ENCODE measurements at places on chromosomes 2 and 18.

DNA sequence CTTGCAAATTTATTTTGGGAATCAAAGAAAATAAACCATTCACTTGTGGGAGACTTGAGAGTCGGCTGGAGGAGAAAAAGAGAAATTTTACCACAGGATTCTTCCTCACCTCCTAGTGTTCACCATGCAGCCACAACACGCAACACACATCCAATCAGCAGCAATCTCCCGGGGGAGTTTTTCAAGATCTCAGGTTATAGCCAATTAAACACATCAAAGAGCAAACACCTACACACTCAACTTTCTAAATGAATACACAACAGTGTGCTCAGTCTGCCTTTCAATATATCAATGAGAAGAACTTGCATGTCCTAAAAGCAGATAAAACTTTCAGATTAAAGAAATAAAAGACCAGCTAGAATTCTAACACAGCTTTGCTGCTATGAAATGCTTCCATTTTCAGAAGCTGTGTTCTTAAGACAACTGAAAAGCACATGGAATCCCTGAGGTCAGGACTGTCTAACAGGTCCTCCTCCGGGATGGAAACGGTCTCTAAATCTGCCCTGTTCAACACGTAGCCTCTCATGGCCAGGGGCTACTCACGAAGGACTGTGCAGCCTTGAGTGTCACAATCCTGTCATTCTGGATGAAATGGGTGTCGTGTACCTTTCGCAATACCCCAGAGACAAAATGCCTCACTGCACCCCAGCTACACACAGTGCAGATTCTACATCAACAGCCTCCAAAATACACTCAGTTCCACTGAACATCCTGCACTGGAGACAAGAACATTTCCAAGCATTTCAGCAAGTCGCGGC is 84.2 kb downstream of the ZNF516 start:
- no peak for DNase-seq

- DNase-seq: no peak
These were observed 24.8 kb upstream of the FOSL2 start for GRCh38 chr2:28367667-28368356.

DNA sequence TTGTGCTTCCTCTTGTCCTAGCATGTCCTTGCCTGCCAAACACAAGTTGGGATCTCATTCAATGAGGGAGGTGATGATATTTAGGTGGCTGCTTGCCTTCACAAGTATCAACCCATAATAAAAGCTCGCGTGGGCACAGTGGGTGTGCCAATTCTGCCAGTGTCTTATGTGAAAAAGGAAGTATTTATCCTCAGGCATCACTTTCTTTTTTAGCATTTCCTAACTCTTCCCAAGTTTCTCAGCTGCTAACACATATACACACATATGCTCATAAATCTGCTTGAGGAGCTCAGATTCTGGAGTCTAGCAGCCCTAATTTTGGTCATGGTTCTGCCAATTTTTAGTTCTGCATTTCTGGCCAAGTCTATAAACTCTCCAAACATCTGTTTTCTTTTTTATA is 319.5 kb upstream of the HNMT start:
- no peak for DNase-seq

DNA sequence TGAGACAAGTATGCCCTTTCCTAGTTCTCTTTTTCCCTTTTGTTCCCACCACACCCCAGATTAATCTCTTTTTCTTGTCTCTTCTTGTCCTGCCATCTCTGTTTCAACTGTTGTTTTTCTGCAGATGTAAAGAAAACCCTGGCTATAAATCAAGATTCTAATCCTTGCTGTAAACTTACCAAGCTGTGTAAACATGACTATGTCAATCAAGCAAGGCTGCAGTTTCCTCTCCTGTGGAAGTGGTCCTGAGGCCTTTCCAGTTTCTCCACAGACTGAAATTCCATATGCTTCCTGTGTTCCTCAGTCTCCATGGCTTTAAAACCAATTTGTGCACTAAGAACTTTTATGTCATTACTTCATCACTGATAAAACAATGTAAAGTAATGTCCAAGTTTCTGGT is 288.8 kb upstream of the PIK3C3 start:
- no peak for DNase-seq

DNA sequence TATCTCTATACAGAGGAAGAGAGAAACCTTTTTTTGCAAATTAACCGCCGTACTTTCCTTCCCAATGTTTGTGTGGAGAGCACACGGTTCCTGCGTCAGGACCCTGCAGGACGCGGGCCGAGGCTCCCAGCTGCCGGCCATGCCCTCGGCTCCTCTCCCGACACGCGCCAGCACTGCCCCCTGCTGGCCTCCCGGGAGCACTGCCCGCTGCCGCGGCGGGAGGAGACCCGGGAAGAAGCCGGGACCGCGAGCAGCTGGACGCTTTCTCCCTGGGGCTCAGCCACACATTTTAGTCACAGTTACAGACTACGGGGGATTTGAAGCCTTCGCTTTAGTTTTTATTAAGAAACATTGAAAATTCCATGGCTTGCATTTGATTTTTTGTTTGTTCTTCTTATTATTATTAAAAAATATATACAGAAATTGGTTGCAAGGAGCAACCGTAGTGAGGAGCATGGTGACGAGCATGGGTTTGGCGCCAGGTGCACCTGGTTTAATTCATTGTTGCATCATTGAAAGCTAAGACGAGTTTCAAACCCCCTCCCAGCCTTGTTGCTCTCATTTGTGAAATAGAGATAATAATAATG is 401.2 kb downstream of the GALR1 start:
- peak; percentile 32 for DNase-seq

GRCh38 chr2:160224507-160224906 is 24.4 kb upstream of the ITGB6 start:
- DNase-seq: no peak

DNA sequence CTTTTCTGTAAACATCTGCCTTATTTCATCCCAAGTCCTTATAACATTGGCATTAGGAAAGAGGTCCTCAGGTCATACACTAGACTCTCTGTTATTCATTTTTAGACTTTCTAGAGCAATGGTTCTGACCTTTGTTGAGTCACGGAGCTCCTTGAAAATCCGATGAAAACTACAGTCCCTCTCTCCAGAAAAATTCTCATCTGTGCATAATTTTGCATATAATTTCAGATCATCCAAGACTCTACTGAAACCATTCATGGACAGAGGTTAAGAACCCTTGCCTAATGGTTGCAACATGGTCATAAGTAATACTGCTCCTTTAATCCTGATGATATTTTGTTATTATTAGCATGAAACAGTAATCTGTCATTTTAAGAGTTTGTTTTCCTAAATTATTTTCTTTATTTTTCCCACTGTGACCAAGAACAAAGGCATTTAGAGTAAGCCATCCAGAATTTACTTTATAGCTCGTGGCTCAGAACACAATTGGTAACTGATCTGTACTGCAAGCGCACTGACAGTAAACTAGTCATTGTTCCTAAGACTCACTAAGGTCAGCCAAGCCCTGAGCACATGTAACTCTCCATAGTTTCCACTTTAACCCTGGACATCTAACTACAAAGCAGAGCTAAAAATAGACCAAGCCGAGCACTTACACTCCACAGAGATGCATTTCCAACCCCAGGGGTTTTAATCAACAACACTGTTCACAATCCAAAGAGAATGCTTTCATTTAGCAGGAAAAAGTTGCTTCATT is 8.4 kb downstream of the MYOM1 start:
- no peak for DNase-seq

DNA sequence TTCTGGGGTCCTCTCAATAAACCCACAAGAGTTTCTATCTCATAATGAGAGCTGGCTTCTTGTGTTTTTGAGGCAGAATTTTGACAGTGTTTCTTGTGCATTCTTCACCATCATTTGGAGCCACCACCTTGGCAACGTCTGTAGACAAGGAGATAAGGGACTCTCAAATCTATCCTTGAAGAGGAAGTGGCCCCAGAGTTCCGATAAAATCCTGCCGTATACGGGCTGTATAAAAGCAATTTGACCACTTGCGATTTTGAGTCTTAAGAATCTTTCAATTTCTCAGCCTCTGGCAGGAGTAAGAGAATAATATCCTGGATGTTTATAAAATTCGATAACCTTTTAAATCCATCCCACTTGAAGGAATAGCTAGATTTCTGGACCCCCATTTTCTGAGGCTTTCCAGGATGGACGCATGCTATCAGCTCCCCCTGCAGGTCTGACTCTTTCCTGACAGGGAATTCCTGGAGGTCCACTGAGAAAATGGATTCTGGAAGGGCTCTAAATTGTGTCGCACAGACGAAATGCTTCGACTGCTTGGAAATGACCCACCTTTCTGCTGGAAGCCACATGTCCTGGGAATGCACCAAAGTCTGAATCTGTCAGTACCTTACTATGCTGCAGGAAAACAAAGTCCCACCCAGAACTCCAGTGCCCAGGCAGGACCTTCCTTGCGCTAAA is 54.1 kb downstream of the E2F6 start:
- DNase-seq: no peak

DNA sequence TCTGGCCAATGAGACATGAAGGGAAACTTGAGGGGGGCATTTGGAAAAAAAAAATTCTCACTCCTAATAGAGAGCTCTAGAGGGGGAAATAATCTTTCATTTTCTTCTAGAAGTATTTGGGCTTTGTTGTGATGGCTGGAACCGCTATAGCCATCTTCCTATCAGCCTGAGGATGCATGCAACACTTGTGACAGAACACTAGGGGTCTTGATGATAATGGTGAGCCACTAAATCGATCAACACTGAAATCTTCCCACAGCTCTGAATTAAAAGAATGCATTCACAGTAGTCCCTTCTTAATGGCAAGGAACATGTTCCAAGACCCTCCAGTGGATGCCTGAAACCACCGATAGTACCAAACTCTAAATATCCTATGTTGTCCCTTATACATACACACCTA is 325.3 kb downstream of the LNPK start:
- no peak for DNase-seq

DNA sequence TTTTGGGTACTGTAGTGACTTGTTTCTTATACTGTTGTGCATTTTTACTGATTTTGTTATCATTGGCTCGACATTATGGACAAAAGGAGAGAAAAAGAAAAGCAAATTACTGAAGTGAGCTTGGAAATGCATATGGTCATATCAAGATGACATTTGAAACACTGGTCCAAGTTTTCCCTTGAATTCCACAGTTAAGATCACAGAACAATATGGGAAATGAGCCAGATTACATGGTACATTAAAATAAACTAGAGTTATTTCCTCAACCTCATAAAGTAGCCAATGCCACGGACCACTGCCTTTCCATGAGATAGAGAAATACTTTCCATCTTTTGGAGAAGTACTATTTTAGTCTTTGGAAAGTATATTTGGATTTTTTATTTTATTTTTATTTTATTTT is 62.0 kb upstream of the SGPP2 start:
- DNase-seq: no peak

DNA sequence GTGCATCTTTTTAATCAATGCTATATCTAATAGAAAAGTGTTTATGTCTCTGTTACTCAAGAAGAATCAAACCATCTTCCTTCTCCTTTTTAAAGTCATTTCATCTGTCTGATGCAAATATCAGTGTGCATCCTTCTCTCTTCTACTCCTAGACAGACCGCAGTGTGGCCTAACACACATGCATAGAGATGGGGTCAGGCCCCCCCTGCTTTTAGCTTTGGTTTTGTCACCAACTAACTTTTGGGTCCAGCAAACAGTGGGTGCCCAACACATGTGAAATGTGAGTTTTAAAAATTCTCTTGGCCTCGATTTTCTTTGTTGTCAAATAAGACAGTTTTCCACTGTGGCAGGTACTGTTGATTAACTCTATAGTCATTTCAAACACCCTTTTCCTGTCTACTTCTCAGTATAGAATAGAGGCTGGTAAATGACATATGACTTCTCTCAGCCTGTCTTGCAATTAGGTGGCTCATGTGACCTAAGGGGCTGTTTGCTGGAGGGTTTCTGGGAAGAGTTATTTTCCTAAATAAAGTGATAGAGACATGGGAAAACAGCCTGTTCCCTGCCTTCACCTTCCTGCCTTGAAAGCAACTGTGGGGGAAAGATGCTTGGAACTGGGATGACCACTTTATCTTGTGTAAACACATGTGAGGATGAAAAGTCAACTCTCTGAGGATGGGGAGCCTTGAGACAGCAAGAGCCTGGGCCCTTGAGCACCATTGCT is 65.7 kb upstream of the DARS1 start:
- no peak for DNase-seq

DNA sequence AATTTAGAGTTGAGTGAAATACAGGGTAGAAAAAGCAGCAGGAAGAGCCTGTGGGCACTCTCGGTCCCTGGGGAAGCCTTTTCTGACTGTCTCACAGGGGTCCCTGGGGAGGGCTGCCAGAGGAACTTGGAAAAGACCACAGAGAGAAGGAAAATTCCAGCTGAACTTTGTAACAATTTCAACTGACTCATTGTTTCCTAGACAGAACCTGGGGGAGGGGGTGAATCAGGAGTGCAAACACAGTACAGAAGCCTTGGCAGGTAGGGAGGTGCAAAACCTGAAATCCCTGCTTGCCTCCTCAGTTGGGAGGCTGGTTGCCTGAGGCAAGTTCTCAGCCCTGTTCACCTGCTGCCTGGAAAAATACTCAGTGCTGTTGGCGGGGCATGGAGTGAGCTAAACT is 106.8 kb downstream of the GRB14 start:
- DNase-seq: no peak

DNA sequence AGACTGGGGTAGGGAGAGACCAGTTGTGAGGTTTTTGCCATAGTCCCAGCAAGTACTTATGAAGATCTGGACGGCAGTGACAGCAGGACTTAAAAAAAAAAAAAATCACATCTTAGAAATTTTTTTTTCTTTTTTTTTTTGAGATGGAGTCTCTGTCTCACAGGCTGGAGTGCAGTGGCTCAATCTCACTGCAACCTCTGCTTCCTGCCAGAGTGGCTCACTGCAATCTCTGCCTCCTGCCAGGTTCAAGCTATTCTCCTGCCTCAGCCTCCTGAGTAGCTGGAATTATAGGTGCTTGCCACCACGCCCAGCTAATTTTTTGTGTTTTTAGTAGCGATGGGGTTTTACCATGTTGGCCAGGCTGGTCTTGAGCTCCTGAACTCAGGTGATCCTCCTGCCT is 22.4 kb upstream of the STAT4 start:
- DNase-seq: no peak

DNA sequence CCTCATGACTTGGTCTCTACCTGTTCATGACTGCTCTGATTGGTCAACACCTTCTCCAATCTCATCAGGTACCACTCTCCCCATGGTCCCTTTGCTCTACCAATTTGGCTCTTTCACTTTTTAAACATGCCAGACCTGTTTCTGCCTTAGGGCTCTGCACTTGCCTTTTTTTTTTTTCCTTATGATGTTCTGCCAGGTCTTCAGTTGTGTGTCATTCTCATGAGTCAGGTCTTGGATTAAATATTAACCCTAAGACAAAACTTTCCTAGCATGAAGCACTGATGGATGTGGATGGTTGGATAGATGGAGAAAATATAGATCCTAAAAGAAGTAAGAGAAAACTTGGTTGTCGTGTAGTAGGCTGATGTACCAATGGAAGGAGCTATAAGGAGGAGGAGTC is 219.3 kb downstream of the TTC32 start:
- DNase-seq: no peak

- peak; percentile 8 for DNase-seq
These were observed 88.7 kb downstream of the ADAM23 start for GRCh38 chr2:206531996-206532543.

All from NCI-H2171 (cell line).